Right hindlimb (tissue), 1 donor: ENCODE measurements at places on chromosomes 12 and 14.

GRCh38 chr12:120429368-120429767 lies 8.5 kb upstream of the COX6A1 start:
- DNase-seq, result no peak

DNA sequence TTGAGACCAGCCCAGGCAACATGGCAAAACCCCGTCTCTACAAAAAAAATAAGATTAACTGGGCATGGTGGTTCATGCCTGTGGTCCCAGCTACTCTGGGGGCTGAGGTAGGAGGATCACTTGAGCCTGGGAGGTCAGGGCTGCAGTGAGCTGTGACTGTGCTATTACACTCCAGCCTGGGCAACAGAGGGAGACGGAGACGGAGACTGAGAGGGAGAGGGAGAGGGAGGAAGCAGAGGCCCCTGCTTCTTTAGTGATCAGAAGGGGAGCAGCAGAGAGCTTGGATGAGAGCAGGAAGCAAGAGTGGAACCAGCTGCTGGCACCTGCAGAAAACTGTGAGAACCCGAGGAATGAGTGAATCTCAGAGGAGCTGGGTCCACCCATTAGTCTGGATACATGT lies 45.9 kb downstream of the ISCA2 start:
- no peak for DNase-seq

GRCh38 chr12:1099158-1099557 lies 108.1 kb downstream of the ERC1 start:
- DNase-seq, result no peak

DNA sequence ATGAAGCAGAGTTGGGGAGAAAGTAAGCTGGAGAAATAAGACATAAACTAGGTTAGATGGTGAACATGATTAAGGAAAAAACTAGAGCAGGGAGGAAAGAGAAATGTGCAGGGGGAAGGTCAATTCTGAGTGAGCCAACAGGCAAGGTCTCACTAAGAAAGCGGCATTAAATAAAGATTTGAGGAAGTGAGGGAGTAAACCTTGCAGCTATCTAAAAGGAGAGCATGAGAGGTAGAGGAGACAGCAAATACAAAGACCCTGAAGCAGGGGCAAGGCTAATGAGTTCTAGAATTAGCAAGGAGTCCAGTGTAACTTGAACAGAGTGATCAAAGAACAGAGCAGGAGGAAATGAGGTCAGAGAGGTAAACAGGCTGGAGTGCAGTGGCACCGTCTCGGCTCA lies 4.4 kb upstream of the SOCS2 start:
- DNase-seq, result no peak

- DNase-seq, result no peak
Measured at GRCh38 chr12:44117337-44117736, 281.5 kb downstream of the TMEM117 start.

GRCh38 chr14:71320734-71321573 lies 413.7 kb downstream of the PCNX1 start:
- peak; percentile 65 for DNase-seq

DNA sequence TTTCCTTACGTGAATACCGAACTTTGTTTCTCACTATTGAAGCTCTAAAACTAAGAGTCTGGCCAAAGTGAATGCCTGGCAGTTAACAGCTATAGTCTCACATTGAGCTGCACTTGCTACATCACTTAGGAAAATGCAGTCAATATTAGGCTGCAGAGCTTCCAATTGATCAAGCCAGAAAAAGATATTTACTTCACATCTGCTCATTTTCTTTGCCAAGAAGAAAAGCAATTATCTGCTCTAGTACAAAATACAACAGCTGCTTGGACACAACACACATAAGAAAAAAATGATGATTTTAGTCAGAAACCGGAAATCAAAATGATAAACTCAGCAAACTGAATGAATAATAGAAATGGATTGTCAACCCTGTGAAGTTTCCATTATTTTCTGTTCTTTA lies 45.4 kb downstream of the TMTC1 start:
- DNase-seq, result no peak

GRCh38 chr14:80996049-80996901 lies 40.9 kb downstream of the TSHR start:
- DNase-seq, result peak; percentile 34
